Right renal pelvis (tissue), 4 donors: ENCODE measurements at places on chromosomes 2 and 18. TPM values are rescaled to one million over a fixed set of nuclear protein-coding genes. Genes with fewer than 3 reads are reported as not detected.

GRCh38 chr2:4354678-4355077 is 651.3 kb downstream of the DCDC2C start:
- no peak for DNase-seq

DNA sequence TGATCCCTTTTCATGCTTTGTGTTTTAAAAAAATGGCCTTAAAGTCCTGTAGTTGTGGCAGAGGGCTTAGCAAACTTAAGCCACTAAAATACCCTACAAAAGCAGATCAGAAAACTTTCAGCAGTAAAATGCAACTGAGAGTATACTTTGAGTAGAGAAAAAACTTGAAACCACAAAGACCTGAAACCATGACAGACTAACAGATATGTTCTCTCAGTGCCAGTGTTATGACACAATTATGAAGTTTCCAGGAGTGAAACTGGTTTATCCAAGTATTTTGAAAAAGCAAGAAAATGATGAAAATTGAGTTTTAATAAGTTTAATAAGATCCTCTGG is 74.5 kb downstream of the SPRED2 start:
- no peak for DNase-seq

DNA sequence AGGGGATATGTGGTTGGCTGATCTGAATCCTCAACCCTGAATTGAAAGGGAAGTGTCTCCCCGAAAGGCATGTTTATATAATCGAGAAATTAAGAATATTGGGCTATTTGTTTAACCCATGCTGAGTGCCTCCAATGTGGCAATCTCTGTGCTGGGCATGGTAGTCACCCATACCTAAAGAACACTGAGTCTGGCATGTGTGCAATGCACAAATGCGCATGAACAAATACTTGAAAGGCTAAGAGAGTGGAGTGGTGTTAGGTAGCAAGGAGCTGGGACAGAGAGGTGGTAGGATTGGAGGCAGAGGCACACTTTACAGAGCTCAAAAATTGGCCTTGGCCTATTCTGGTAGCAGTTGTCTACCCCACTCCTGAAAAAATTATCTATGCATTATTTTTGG is 645.1 kb upstream of the FAM98A start:
- DNase-seq, result no peak

- no peak for DNase-seq
These were observed 25.7 kb downstream of the NPPC start for GRCh38 chr2:231900486-231900942.

The ASPRV1 gene
- polyA plus RNA-seq, result 3.8 TPM
